WTC11 (cell line): ENCODE measurements at places on chromosomes 13 and 19.

- no peak for DNase-seq
These were observed 20.6 kb downstream of the UBE2L5 start for GRCh38 chr13:30442926-30443325.

DNA sequence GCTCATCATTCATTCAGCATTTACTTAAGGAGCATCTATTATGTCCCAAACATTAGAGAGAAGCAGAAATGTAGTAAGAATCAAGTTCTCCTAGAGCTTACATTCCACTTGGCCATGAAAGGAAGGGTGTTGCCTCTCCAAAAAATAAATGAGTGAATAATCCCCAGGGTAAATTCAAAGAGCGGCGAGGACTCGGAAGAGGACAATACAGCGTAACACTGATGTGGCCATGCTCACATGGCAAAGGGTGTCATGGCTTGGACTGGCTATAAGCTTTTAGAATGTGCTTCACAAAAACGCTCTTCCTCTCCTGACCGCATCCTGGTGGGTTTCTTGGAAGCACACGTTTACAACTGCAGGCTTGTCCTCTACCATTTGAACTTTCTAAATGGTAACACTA, 290.2 kb downstream of the IRS2 start:
- DNase-seq: no peak

DNA sequence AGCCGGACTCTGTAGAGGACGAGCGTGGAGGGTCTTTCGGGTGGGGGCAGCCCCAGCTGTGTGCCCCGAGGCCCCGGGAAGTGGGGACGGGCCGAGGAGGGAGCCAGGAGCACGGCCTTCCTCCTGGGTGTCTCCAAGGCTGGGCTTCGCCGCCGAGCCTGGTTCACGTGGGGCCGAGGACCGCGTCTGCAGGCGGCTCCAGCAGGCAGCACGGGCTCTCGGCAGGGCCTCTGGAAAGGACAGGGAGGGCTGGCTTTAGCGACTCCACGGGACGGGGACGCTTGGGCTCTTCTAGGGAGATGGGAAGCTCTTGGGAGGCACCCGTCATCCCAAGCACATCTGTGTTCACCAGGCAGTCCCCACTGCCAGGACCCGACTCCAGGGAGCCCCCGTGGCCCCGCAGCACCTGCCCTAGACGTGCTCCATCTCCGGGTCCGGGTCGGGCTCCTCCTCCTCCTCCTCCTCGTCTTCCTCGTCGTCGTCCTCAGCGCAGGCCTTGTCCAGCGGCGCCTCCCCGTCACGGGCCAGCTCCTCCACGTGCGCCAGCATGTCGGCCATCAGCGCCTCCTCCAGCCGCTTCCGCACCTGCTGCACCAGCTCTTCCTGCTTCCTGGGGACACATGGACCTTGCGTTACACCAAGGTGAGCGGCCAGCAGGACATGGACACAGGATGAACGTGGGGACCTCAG, 9.9 kb upstream of the MEX3D start:
- DNase-seq: no peak

DNA sequence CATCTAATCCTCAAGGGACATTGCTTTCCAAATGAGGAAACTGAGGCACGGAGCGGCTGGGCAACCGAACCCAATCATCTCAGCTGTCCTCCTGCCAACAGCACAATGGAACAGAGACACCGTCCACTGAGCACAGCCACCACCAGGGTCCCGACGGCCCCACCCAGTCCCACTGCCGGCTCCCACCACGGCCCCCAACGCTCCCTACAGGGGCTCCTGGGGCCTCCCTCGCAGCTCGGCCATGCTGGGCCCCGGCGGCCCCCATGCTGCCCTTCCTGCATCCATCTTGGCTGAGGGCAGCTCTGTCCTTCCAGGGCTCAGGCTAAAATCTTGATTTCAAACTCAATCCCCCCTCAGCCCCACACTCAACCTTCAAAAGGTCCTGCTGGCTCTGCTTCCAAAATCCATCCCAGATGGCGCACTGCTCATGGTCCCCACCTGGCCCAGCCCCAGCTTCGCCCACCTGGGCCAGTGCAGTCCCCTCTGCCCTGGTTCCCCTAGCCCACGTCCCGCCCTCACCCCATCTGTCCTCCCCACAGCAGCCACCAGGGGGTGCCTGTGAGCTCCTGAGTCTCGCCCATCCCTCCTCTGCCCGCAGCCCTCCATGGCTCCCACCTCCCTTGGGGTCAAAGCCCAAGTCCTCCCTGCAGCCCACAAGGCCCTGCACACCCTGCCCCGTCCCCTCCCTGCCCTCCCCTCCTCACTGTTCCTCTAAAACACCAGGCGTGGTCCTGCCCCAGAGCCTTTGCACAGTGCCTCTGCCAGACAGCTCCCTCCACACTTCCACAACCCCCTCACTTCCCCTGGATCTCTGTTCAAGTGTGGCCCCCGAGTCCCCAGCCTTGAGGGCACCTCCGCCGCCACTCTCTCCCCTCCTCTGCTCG, 7.9 kb downstream of the PIP5K1C start:
- DNase-seq: peak; percentile 66

GRCh38 chr19:5152767-5153532, 184.0 kb downstream of the KDM4B start:
- DNase-seq: no peak

DNA sequence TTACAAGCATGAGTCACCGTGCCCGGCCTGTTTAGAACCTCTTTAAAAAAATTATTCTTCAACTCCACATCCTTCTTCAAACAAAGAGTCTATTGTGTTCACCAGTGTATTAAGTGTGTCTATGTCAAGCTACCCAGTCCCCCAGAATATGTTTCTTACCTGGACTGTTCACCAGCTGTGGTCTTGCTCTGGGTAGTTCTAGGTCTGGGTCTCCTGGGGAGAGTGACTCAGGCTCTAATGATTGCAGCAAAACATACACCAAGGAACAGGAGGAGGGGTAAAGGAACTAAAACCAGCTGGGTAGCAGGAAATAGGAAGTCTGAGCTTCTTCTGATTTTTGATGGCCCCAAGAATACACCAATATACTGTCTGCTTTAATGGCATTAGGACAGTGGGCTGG, at the start of gene FPR1:
Gene FPR1, minus strand, starts transcription at position 224 of the 400 bp plus-strand sequence. CDS start 4,884 bp downstream, outside the sequence.
- DNase-seq: no peak

- DNase-seq: no peak
These were observed 1732.9 kb downstream of the PCDH9 start for GRCh38 chr13:65497265-65497664.

DNA sequence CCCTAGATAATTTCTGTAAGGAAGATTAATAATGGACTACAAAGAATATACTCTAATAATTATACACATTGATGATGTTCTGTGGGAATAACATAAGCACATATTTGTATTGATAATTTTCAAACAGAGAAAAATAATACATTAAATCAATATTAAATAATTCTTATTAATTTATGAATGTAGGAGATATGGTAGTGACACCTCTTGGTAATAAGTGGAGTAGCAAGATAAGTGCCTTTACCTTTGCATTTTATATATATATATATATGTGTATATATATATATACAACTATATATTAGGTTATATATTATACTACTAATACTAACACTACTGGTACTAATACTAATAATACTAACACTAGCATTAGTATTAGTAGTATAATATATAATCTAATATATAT, 905.8 kb downstream of the SLITRK1 start:
- DNase-seq: no peak

- peak; percentile 79 for DNase-seq
These were observed 3.9 kb upstream of the PLPP2 start for GRCh38 chr19:294946-295686.

DNA sequence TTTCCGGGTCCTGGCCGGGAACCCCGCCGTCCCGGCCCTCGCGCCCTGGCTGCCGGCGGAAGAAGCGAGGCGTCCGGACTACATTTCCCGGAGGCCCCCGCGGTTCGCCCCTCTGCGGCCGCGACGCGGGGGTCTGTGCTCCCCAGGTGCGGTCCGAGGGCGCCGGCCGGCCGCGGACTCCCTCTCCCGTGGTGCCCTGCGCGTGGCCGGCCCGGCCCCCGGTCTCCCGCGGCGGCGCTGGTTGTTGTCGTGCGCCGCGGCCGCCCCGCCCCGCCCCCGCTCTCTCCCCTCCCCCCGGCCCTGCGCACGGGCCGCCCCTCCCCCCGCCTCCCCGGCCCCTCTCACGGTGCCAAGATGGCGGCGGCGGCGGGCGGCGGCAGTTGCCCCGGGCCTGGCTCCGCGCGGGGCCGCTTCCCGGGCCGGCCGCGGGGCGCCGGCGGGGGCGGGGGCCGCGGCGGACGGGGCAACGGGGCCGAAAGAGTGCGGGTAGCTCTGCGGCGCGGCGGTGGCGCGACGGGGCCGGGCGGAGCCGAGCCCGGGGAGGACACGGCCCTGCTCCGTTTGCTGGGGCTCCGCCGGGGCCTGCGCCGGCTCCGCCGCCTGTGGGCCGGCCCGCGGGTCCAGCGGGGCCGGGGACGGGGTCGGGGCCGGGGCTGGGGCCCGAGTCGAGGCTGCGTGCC, at the start of gene KMT2B:
Gene KMT2B, plus strand, starts transcription at position 339 of the 680 bp plus-strand sequence. Its CDS starts 16 bp downstream, at position 355.
- DNase-seq: peak; percentile 97

DNA sequence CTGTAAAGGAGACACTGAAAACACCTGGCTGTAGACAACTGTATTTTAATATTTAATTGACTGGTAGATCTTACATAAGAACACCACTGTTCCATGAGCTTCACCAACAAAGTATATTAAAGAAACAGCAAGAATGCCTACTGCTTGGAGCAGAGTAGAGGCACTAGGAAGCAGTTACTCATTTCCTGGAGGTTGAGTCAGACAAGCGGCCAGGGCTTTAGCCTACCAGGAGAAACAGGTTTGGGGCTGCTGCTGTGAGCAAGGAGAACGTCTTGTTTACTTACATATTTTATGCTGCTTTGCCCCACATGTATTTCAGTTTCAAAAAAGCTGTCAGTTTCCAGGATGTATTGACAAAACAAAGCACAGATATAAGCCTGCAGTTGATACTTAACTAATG, 33.4 kb downstream of the ALG5 start:
- no peak for DNase-seq

DNA sequence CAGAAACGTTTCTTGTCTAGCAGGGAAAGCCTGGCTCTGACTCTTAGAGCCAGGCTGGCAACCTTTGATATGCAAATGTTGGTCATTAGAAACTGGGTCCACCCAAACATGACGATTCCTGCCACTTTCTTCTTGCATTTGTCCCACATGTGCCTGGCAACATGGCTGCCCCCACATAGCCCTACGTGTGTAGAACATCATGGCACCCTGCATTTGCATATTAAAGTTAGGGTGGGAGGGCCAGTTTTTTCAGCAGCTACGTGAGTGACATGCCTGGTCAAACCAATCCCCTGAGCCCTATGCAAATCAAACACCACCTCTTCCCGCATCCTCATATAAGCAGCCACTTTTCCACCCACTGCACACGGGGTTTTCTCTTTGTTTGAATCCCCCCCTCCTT, 95.0 kb downstream of the LIG4 start:
- peak; percentile 24 for DNase-seq

DNA sequence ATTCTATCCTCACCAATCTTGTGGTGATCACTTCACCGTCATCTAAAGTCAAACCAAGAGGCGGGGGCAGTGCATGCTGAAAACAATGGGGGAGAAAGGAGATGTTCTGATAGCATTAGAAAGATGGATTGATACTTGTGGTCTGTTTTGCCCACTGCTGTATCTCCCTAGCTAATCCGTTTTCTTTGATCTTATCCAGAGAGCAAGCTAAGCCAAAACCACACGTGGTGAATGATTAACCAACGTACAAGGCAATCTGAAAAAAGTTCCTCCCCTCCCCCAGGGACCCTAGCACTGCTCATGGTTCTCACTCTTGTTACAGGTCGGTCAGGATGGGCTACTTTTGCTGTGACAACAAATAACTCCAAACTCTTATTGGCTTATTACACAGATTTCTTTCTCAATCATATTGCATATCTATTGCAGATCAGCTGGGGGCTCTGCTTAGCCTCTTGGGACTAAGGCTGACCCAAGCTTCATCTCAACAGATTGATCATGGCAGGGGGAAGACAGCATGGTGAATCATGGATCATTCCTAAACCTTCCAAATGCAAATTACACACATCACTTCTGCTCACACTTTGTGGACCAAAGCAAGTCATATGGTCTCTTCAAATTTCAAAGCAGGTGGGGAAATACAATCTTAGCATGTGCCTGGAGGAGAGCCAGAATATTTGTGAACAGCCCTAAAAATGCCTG, 11.9 kb upstream of the C13orf42 start:
- DNase-seq: no peak

- DNase-seq: no peak
These were observed 11.7 kb downstream of the NECTIN2 start for GRCh38 chr19:44857837-44858236.

DNA sequence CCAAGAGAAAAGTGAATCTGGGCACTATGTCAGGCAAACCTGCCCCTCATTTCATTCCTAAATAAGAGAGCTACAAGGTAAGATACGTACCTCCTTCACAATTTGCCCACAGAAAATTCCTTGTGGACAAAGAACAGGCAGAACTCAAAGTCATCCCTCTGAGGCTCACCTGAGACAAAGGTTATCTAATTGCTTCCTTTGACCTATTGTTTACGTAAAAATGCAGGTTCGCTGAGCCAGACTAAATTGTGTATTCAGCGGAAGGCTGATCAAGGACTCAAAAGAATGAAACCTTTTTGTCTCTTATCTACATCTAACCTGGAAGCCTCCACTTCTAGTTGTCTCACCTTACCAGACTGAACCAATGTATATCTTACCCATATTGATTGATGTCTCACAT, 213.3 kb downstream of the POSTN start:
- DNase-seq: no peak
